Cardiac muscle cell (in vitro differentiated cells and primary cell): ENCODE measurements at places on chromosomes 13 and 19.
A peak's percentile ranks its signal among the peaks of the same experiment; 100 is the strongest.

- DNase-seq, result peak; percentile 33
Observed at GRCh38 chr13:107124129-107124718, 556.3 kb upstream of the ARGLU1 start.

- no peak for DNase-seq
Observed at GRCh38 chr13:40969169-40969901, 49.8 kb downstream of the ELF1 start.

- DNase-seq, result peak; percentile 69
Observed at GRCh38 chr13:46687810-46688209, 109.2 kb downstream of the ESD start.

DNA sequence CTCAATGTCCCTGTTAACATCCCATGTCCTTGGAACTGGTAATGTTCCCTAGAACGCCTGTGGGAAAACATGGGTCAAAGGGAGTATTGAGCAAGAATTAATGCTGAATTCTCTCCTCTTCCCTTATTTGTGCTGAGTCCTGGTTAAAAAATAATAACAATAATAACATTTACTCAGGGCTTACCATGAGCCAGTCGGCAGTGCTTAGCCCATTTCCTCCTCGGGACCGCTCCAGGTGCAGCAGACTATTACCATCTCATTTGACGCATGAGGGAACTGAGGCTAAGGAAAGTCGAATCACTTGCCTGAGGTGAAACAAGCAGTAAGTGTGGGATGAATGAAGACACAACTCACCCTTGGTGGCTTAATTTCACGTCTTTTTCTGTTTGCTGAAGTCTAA lies 33.6 kb upstream of the SLC15A1 start:
- no peak for DNase-seq

DNA sequence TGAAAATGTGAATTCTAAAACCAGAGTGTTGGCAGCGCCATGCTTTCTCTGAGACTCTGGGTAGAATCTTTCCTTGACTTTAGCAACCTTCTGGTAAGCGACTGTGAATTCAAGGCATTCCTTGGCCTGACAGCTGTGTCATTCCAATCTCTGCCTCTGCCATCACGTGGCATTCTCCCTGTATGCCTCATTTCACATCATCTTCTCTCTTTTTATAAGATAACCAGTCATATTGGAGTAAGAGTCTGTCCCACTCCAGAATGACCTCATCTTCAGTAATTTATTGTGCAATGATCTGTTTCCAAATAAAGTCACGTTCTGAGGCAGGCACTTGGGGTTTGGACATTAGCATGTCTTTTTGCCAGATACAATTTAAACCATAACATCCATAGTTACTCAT lies 103.4 kb upstream of the POSTN start:
- peak; percentile 96 for DNase-seq

DNA sequence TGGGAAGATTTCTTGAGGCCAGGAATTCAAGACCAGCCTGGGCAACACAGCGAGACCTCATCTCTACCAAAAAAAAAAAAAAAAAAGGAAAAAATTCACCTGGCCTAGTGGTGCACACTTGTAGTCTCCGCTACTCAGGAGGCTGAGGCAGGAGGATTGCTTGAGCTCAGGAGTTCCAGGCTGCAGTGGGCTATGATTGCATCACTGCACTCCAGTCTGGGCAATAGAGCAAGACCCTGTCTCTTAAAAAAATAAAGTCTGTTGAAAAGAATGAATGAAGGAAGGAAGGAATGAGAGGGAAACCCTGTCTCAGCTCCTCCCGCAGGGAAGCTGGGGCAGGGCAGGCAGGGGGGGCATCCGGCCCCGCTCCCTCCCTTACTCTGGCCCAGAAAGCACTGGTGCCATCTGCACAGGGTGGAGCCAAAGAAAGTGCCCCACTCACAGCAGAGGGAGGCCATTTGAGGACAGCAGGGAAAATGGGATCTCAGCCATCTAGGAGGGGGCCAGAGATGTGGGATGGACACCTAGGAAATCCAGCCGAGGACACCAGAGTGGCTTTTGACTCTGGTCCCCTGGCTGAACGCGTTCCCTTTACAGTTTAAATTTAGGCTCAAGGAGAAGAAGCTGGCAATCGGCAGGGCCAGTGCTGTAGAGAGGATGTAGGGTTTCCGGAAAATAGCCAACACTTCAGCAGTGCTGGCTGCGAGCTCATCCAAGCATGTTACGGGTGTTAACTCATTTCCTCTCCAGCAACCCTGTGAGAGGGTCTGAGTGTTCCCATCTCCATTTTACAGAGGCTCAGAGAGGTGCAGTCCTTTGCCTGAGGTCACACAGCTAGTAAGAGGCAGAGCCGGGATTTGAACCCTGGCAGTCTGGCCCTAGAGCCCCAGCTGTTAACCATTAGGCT lies 3.6 kb upstream of the HPN start:
- DNase-seq, result peak; percentile 67

GRCh38 chr19:53192771-53193534 lies at the start of gene ZNF665:
TSS of gene ZNF665 (minus strand) at chr19:53193358. CDS start at chr19:53182898, 10,460 bp downstream.
- peak; percentile 90 for DNase-seq

DNA sequence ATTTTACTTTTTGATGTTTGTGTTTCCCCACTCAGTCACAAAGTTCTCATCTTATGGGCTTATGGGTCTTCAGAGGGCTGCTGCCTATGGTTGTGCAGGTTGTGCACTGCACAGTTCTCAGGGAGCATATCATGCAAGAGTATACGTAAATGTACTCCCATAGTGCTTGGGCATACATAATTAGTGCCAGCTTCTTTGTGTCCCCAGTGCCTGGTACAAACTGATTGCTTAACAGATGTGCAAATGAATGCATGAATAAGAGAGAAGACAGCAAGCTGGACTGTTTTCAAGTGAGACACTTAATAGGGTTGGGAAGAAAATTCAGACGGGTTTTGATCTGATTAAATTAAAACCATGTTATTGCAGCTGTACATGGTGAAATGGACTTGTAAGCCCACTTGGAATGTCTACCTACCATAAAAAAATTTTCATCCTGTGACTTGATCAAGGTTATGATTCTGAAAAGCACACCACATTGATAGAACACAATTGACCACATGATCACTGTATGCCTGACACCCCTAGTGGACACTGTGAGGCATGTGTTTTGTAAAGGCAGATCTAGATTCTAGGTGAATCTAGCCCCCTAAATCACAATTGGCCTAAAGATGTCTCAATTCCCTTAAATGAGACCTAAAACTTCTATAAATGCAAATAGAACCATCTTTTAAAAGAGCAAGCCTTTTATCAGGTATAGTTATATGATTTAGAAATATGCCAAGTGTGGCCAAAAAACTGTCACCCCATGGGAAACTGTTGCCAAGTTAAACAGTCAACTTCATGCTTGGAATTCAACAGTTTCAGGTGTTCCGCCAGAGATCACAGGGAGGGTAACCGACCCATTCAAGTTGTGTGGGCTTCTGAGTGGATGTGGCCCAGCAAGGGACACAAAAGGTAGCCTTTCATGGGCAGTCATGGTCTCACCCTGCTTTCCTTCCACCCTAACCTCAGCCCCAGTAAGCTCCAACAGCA lies 27.9 kb downstream of the FAM124A start:
- DNase-seq, result no peak

DNA sequence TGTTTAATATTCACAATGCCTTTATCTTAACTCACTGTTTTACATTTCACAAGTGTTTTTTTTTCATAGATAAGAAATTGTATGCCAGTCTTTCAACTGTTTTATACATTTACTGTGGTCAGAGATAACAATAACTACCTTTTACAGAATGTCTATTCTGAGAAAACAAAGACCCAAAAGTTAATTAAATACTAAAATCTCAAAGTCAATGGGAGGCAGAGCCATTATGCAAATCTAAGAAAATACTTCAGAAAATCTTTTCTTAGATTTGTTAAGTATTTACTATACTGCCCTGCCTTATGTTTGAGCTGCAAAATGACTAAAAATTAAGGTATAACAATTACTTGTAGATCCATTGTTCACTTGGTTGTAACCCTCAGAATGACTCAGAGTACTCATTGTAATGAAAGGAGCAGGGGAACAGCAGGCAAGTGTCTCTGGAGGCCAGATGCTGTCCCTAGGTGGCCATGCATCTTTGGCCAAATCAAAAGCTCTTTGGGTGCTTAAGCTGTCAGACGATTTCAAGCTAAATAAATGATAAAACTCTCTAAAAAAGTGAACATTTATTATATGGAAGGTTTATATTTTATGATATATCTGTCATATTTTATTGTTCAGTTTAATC lies 770.1 kb upstream of the PCDH20 start:
- no peak for DNase-seq

DNA sequence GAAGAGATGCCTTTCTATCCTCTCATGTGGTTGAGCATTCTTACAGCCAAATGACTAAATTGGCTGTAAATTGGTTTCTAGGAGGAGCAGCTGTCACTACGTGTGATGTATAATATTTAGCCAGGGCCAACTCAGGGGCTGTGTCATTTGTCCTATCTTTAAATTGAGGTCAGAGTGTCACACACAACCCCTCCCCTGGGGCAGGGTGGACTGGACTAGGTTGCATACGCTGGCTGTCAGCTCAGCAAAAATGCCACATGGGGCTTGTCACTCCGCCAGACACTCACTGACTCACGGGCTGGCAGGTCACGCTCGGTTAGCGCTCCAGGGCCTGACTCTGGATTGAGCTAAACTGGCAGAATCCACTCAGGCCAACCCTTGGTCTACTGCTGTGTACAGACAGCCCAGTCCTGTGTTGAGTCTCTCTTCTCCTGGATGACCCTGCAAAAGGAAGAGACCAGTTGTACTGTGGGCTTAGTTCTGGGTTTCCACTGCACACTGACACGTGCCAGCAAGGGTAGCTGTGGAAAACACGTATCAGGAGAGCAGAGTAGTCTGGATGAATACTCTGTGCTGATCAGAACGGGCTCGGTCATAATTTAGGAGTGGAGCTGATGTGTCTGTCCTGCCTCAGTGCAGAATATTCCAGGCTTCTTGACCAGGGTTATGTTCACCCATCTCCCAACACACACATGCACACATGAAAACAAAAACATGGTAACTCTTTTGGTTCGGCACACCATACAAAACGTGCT lies 29.1 kb downstream of the SHISA2 start:
- peak; percentile 88 for DNase-seq

- no peak for DNase-seq
Observed at GRCh38 chr13:42107421-42107820, 59.0 kb downstream of the DGKH start.

GRCh38 chr13:111597618-111598017 lies 277.2 kb downstream of the TEX29 start:
- DNase-seq, result no peak

GRCh38 chr19:48351341-48351752 lies 12.4 kb downstream of the TMEM143 start:
- DNase-seq, result peak; percentile 69

DNA sequence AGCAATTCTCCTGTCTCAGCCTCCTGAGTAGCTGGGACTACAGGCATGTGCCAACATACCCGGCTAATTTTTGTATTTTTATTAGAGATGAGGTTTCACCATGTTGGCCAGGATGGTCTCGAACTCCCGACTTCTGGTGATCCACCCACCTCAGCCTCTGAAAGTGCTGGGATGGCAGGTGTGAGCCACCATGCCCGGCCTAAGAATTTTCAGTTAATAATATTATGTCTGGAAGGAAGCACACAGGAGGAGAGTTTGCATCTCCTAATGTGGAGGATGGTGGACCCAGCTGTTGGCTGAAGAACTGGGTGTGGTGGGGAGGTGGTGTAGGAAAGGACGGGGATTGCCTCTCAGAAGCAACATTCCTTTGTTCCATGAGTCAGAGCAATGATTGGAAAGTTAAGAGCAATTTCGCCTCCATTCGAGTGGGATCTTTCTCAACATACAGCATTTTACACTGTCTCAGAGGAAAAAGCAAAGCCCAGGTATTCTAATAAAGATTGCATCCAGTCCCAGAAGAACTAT lies 11.9 kb downstream of the PDCD2L start:
- DNase-seq, result no peak

GRCh38 chr19:29662604-29663404 lies 2.5 kb upstream of the PLEKHF1 start:
- peak; percentile 11 for DNase-seq

DNA sequence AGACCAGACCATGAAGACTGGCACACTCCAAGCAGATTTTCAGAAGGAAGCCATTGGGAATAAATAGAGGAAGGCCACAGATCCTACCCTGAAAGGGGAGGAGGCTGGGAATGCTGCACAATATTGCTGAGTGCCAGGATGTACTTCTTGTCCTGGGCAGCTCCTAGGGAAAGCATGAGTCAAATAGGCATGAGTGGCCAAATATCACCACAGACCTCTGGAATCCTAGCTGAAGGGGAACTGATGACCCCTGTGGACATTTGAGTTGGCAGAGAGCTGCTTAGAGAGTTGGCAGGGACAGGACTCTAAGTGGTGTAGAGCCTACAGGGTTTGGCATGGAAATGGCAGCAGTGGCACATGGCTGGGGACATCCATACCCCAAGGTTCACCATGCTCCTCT lies 234.3 kb upstream of the TRPC4 start:
- no peak for DNase-seq

DNA sequence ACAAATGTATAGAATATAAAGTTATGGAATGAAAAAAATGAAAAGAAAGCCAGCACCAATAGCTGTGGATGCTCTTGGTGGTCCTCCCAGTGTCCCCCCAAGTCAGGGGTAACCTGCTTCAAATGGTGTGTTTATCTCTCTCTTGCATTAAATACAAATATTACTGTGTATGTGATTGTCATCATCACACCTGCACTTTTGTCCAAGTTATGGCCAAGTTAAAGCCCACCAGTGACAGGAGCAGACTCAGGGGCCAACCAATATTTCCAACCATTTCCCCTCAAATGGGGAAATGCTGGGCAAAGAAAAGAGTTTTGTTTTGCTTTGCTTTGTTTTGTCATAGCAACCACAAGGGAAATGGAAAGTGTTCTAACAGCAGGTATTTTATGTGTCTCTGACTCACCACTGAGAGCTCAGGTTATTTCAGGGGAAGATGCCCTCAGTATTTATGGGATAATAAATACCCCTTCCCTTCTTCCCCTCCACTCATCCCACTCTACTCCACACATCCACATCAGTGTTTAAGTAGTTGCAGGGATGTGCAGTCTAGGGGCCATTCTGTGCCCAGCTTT lies 133.6 kb downstream of the COL4A1 start:
- DNase-seq, result no peak

GRCh38 chr19:17183858-17184321 lies 31.3 kb upstream of the USE1 start:
- DNase-seq, result no peak

DNA sequence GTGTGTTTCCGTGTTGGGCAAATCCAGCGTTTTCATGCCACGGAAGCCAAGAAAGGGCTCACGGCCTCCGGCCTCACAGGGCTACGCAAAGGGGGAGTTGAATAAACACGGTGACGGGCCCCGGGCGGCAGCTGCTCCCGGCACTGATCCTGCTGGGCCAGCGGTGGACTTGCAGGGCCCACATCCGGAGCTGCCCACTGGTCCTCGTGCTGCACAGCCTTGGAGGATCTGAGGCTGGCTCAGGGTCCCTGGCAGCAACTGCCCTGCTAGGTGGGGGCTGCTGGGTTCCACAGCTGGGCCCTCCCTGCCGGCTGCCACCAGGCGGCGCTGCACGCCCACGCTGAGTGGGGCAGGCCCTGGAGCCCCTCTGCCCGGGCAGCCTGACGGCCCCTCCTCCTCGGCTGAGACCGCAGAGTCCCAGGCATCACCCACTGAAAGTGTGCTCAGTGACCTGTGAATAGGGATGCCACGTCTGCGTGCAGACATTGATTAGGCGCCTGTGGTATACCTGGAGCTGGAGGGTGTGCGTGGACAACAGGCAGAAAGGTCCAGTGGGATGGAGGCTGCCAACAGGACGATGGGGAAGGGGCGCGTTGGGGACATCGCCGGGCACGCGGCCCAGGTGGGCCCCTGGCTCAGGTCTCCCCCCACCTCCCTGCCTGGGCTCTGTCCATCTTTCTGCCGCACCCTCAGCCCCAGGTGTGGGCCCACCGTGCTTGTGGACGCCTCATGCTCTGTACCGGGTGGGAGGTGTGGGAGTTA lies 5.3 kb upstream of the HCN2 start:
- DNase-seq, result peak; percentile 79

GRCh38 chr13:75430436-75431209 lies 51.3 kb downstream of the TBC1D4 start:
- no peak for DNase-seq
